ENCODE measurements at places on chromosomes 5 and 9. TPM values are rescaled to one million over a fixed set of nuclear protein-coding genes. Genes with fewer than 3 reads are reported as not detected.

DNA sequence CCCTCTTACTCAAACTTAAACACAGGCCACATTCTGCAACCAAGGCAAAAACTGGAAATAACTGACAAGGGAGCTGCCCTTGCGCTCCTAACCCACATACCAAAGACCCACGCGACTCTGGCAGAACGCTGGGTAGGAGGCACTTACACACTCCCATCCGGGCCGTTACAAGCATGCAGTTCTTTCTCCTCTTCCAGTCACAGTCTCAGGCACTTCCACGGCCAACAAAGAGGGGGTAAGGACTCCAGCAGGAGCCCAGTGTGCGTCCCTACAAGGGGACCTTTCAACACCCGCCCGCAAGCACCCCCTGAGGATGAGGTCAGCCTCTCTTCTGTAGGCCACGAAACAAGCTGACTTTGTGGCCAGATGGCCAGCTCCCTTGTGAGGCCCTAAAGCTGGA is 57.4 kb downstream of the SERINC5 start:
- peak; percentile 66 for DNase-seq

DNA sequence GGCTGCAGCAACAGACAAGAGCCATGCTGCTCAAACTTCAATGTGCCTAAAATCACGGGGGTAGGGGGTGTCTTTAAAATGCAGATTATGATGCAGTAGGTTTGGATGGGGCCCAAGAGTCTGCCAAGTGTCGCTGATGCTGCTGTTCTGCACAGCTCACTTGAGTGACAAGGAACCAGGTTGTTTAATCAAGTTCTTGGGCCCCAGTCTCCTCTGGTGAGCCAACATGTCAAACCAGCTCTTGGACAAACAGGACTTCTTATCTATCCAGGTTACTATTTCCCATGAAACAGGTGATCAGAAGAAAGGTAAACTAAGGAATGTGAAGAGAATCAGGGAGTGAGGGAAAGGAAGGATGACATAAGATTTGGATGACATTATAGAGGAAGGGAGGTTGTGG is 78.0 kb downstream of the APBA1 start:
- DNase-seq: no peak

- DNase-seq: no peak
Observed at GRCh38 chr9:136757328-136757727, 715 bp downstream of the LCN8 start.

- DNase-seq: no peak
Observed at GRCh38 chr5:34742061-34742460, 85.9 kb downstream of the RAI14 start.

- DNase-seq: no peak
Observed at GRCh38 chr5:95962785-95963184, 1.1 kb upstream of the ELL2 start.

DNA sequence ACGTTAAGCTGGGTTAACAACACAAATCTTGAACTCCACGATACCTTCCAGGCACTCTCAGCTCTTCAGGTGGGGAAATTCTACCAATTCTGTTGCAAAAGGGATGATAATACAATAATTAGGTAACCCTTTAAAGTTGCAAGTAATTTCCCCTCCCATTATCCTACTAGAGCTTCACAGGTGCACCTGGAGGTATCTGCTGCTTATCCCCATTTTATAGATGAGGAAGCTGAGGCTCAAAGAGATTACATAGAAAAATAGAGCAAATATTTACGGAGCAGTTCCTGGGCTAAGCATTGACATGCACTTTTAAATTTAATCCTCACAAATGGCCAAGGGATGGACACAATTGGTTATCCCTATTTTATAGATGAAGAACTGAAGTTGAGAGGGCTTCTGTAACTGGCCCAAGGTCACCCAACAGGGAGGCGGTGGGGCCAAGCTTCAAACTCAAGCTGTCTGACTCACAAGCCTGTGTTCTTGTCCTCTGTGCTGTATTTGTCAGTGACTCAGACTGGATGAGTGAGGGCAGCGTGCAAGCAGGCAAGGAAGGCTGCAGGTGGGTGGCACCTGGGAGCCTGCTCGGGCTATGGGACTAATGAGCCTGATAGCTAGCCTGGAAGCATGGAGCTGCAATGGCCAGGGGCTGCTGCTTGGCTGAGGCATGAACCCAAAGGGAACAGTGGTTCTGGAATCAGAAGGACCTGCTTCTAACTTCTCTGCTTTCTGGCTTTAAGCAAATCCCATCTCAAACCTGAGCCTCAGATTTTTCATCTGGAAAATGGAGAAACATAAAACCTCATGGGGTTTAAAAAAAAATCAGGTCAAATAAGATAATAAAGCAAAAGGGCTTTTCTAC is 105.5 kb downstream of the PDE6A start:
- DNase-seq: no peak

- no peak for DNase-seq
Observed at GRCh38 chr5:9621379-9621903, 8.7 kb downstream of the TAS2R1 start.

IRX1 gene
- total RNA-seq: not detected

LPAR1 gene
- total RNA-seq: 9.3 TPM

CDX1 gene
- not detected for total RNA-seq

NR2F1 gene
- 1.9 TPM for total RNA-seq

C5 gene
- total RNA-seq: 0.69 TPM

SEMA6A gene
- total RNA-seq: 6.4 TPM

SHOC1 gene
- not detected for total RNA-seq

CD180 gene
- total RNA-seq: 0.64 TPM

MARCOL gene
- total RNA-seq: not detected

All from left ventricle myocardium superior (tissue), 1 donor.